ENCODE measurements at places on chromosomes 3 and 15.
A peak's percentile ranks its signal among the peaks of the same experiment; 100 is the strongest.

- DNase-seq: no peak
Measured at GRCh38 chr3:188979669-188980310, 192.0 kb upstream of the TPRG1 start.

- peak; percentile 74 for DNase-seq
Measured at GRCh38 chr15:70319466-70319865, 221.7 kb upstream of the TLE3 start.

GRCh38 chr15:63251701-63252100 is 25.7 kb upstream of the APH1B start:
- DNase-seq: no peak

GRCh38 chr3:114418107-114418506 is 124.3 kb downstream of the TIGIT start:
- no peak for DNase-seq

DNA sequence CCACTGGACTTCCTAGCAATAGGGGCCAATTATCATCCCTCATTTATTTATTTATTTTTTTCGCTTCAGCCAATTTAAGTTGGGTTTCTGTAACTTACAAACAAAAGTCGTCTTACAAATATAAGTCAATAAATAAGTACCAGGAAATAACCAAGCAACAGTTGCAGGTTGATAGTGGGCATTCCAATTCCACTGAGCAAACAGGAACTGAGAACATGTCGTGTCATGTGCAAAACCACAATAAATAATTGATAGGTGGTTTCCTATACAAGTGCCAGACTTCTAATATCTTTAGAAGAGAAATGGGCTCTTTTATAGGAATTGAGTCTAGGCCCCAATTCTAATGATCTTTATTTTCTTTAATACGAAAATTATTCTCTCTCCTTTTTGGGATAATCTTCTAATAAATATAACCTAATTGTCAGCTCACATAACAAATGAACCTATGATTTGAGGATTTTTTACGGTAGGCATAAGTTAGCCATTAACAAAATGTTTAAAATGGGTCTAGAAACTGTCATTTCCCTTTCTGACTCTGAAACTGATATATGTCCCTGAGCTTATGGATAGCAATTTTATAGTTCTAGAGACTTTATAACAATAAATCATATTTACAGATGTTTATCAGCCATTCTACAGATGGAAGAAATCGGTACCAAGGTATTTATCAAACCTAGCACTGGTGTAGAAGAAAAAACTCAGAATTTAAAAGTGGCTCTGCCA is 571.8 kb downstream of the FOXP1 start:
- peak; percentile 13 for DNase-seq
